ENCODE measurements at places on chromosomes 12 and 14. TPM values are rescaled to one million over a fixed set of nuclear protein-coding genes. Genes with fewer than 3 reads are reported as not detected.

Gene TEX22
- total RNA-seq, result 0.11 TPM

Gene SDS
- not detected for total RNA-seq

Gene ACSS3
- 16.2 TPM for total RNA-seq

Gene PROX2
- not detected for total RNA-seq

Gene SPIC
- total RNA-seq, result not detected

Gene OR6C74
- not detected for total RNA-seq

Gene FMNL3
- total RNA-seq, result 26.3 TPM

Gene NTS
- total RNA-seq, result 9.1 TPM

Gene DNAJC22
- 2.6 TPM for total RNA-seq

Gene IFNG-AS1
- not detected for total RNA-seq

Gene KRT75
- not detected for total RNA-seq

Gene BEGAIN
- total RNA-seq, result 1.9 TPM

Gene CLEC6A
- not detected for total RNA-seq

Gene SLC41A2
- total RNA-seq, result 23.0 TPM

Gene C14orf132
- 26.6 TPM for total RNA-seq

Gene KRT1
- total RNA-seq, result not detected

Gene STAC3
- total RNA-seq, result 0.50 TPM

Gene TMPO
- 89.5 TPM for total RNA-seq

Gene NEUROD4
- not detected for total RNA-seq

Gene TAC3
- not detected for total RNA-seq

Gene TAS2R7
- total RNA-seq, result not detected

Gene IAPP
- total RNA-seq, result not detected

Gene TMEM229B
- 0.33 TPM for total RNA-seq

Gene RERGL
- not detected for total RNA-seq

Gene LRFN5
- total RNA-seq, result 25.5 TPM

Gene P2RX7
- total RNA-seq, result 2.8 TPM

Gene PTPN6
- total RNA-seq, result 0.11 TPM

Gene ORAI1
- total RNA-seq, result 8.5 TPM

Gene CPNE8
- total RNA-seq, result 15.7 TPM

Gene AHNAK2
- total RNA-seq, result 91.9 TPM

Gene LYZ
- not detected for total RNA-seq

Gene CARMIL3
- 0.12 TPM for total RNA-seq

Gene METTL3
- total RNA-seq, result 87.9 TPM

Gene SLC22A17
- 8.1 TPM for total RNA-seq

Gene NFYB
- 25.0 TPM for total RNA-seq

Gene KRT71
- total RNA-seq, result not detected

Gene PRH2
- total RNA-seq, result 0.50 TPM

Gene GARIN6
- not detected for total RNA-seq

Gene TAMALIN
- total RNA-seq, result 13.0 TPM

Gene DTX1
- under 0.01 TPM for total RNA-seq

Gene FAM90A1
- total RNA-seq, result 0.11 TPM

Gene GNB3
- 3.7 TPM for total RNA-seq

Gene LGR5
- not detected for total RNA-seq

Gene PLA2G1B
- not detected for total RNA-seq

Gene CLEC7A
- total RNA-seq, result not detected

Gene INHBC
- not detected for total RNA-seq

Gene KRT4
- under 0.01 TPM for total RNA-seq

Gene SOAT2
- not detected for total RNA-seq

Gene APAF1
- 29.7 TPM for total RNA-seq

Gene ZFHX2
- 0.62 TPM for total RNA-seq

Gene AQP6
- total RNA-seq, result 0.12 TPM

All from uterine smooth muscle cell (primary cell).